ENCODE measurements at places on chromosomes 6 and 20. TPM values are rescaled to one million over a fixed set of nuclear protein-coding genes. Genes with fewer than 3 reads are reported as not detected.

DNA sequence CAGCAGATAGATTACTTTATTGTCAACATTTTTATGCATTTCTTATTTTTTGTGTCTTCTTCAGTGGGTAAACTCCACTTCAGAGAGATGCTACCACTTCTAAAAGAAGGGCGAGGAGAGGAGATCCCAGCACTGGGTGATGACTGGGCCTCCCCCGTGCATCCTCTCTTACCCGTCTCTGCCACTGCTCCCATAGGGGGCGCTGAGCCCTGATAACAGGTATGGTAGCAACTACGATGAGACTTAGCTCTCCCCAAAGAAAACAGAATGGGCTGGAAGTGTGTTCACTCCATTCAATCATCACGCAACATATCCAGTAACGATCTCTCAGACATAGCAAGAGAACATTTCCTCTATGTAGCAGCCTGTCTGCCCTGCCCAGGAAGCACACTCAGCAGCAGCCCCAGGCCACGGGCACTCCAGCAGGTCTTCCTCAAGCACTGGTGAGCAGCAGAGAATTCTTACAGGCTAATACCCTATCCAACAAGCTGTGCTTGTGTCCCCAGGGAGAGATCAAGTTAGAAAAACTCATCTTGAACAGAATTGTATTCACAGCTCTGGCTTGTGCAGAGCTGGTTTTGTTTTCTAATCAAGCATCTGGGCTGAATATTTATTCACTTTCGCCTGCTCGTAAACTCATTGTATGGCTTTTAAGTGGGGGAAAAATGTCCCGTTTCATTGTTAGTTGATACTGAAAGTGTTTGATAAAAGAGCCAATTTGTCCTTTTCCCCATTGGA is 533.1 kb upstream of the CDH4 start:
- no peaks in the 10 kb centered on the region for H3K36me3 ChIP-seq
- H3K27me3 ChIP-seq = no peaks in the 10 kb centered on the region
- H3K4me1 ChIP-seq = no peaks in the 10 kb centered on the region
- DNase-seq = no peak

DNA sequence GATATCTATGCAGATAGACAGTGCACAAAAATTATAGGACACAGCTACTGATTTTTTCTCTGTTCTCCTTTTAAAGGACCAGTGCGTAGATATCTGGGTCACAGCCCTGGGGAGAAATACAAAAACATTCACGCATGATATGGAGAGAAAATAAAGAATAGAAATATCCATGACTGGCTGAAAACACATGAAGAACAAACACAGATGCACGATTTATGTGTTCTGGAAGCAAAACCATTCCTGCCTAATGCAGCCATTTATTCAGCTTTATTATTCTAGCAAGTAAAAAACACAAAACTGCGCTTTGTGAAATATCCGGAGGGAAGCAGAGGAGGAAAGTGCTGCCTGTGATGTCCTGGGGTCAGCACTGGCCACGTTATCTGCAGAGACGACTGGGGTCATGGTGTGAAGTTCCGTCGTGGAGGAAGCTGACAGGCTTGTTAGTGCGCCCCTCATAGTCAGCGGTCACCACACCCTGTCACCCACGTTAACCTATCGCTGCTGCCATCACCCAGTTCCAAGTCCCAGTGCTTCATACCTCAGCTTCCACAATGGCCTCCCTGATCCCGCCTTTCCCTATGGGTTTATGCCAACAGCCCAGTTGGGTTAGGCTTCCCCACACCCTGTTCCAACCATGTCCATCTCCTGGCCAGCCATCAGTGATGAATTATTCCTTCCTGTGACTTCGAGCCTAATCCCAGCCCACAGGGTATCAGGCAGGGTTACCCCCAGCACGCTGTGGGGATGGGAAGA is 86.6 kb upstream of the RPS6KA2 start:
- DNase-seq = no peak
- H3K4me1 ChIP-seq = no peaks in the 10 kb centered on the region
- H3K36me3 ChIP-seq = no peaks in the 10 kb centered on the region
- H3K27me3 ChIP-seq = peaks cover 1% of the 10 kb centered on the region
- no peak overlapping the region for H3K4me3 ChIP-seq

- H3K4me1 ChIP-seq = peaks cover 22% of the 10 kb centered on the region
- DNase-seq = no peak
- H3K4me3 ChIP-seq = no peak overlapping the region
Measured at GRCh38 chr20:37733416-37733815, 39.6 kb downstream of the CTNNBL1 start.

TDRD6 gene
- not detected for total RNA-seq

DNA sequence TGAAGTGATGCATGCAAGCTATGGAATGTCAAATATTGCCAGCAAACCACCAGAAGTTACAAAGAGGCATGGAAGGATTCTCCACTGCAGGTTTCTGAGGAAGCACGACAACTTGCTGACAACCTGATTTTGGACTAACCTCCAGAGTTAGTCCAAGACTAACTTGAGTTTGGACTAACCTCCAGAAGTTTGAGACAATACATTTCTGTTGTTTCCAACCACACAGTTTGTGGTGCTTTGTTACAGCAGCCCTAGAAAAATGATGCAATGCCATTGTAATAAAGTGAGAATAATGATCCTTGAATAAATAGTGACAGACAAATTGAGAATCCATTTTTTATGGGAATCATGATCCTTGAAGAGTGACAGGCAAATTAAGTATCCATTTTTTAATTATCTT is 169.9 kb upstream of the HDDC2 start:
- no peak for DNase-seq
- H3K4me1 ChIP-seq = no peaks in the 10 kb centered on the region
- H3K4me3 ChIP-seq = no peak overlapping the region
- H3K27ac ChIP-seq = no peak overlapping the region
- no peaks in the 10 kb centered on the region for H3K36me3 ChIP-seq

- no peak within 1 kb of the TSS for H3K27ac ChIP-seq
- H3K36me3 ChIP-seq = no peaks in the 10 kb centered on the region
- H3K4me1 ChIP-seq = no peaks in the 10 kb centered on the region
- no peak within 1 kb of the TSS for H3K4me3 ChIP-seq
- peaks cover 43% of the 10 kb centered on the region for H3K27me3 ChIP-seq
- no peak for DNase-seq
Measured at GRCh38 chr20:3732327-3733118, at the start of gene HSPA12B. HSPA12B (plus strand) TSS chr20:3732685; CDS start chr20:3738675, 5,990 bp downstream.

DNA sequence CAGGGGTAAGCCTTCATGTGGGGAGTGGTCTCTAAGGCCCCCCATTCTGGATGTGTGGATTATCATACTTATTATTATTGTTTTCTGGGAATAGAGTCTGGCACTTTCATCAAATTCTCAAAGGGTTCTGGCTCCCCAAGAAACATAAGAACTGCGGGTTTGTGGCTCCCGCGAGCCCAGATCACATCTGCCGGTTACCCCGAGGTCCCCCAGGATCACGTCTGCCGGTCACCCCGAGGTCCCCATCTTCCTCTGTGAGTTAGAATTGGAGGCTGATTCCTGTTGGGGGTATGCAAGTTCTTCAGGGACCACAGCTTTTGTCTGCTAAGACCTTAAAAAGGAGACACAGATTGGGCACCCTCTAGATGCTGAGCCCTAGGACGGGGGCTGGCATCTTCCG is 116.7 kb upstream of the FRMD1 start:
- DNase-seq = no peak
- H3K27me3 ChIP-seq = no peaks in the 10 kb centered on the region
- no peak overlapping the region for H3K4me3 ChIP-seq
- H3K4me1 ChIP-seq = no peaks in the 10 kb centered on the region

DNA sequence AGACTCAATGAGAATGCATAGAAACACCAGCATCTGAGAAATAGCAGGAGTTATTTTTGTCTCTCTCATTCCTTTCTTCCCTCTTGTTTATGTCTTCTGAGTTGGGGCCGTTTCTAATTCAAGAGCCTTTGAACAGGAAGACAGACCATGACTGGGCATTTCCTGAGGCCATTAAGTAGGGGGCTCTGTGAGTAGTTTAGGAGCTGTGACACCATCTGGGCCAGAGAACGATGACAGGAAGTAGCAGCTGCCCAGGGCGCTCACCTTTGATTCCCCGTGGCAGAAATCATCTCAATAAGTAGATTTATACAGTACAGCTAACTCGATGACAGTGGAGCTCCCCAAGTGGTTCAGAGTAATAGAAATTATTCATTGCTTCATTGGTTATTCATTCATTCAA is 298.4 kb upstream of the PLN start:
- no peaks in the 10 kb centered on the region for H3K36me3 ChIP-seq
- no peak overlapping the region for H3K4me3 ChIP-seq
- no peaks in the 10 kb centered on the region for H3K4me1 ChIP-seq
- no peak overlapping the region for H3K27ac ChIP-seq
- peaks cover 2% of the 10 kb centered on the region for H3K27me3 ChIP-seq

BTN1A1 gene
- total RNA-seq = not detected

DNA sequence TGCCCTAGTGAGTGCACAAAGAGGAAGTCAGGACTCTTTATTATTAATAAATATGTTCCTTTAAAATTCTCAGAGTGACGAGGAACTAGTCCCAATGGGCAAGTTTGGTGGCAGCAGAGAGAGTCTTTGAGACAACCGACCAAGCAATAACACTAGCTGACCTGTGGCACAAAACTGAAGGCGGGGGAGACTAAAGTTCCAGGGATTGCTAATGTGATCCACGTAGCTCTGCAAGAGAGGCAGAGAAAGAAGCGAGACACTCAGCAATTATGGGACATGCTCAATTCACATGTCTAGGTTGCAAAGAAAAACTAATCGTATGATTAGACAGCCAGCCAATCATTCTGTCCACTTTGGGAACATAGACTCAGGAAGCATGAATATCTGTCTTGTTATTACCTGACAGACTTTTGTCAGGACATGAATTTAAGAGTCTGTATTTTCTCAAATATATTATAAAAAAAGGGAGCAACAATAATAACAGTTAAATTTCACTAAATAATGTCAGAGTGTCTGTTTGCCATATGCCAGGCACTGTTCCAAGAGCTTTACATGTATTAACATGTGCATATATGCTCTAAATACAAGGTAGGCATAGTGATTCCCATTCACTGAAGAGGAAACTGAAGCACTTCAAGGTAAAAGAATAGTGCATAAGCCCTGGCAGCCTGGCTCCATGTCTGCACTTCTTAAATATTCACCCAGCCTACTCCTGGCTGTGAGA is 81.0 kb downstream of the COL9A1 start:
- peaks cover 3% of the 10 kb centered on the region for H3K27me3 ChIP-seq
- no peak overlapping the region for H3K27ac ChIP-seq
- no peak overlapping the region for H3K4me3 ChIP-seq
- H3K36me3 ChIP-seq = no peaks in the 10 kb centered on the region
- DNase-seq = no peak
- H3K4me1 ChIP-seq = no peaks in the 10 kb centered on the region

DNA sequence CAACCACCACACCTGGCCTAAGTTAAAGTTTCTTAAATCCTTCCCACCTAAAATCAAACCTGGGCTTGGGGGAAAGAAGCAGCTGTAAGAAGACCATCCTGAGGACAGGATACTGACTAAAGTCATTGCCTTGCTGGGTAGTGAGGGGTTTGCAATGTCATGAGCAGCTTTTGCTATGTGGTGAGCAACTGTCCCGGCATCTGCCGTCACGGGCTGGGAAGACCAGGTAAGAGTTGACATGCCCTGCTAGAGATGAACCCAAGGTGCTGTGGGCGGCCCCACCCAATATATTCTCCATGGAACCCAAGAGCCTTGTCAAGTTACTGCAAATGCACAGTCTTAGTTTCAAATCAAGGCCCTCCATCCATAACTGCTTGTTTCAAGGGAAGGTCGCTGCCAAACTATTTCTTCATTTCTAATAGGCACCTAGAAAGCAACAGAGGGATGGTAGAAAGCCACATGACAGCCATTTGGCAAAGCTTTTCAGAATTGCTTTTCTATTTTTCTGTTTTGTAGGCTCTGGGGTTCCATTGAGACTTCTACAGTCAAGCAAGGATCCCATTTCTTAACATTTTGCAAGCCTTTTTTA is 357.8 kb upstream of the JARID2 start:
- H3K36me3 ChIP-seq = no peaks in the 10 kb centered on the region
- DNase-seq = no peak
- H3K4me3 ChIP-seq = no peak overlapping the region
- H3K27me3 ChIP-seq = no peaks in the 10 kb centered on the region
- H3K27ac ChIP-seq = no peak overlapping the region
- peaks cover 4% of the 10 kb centered on the region for H3K4me1 ChIP-seq

DNA sequence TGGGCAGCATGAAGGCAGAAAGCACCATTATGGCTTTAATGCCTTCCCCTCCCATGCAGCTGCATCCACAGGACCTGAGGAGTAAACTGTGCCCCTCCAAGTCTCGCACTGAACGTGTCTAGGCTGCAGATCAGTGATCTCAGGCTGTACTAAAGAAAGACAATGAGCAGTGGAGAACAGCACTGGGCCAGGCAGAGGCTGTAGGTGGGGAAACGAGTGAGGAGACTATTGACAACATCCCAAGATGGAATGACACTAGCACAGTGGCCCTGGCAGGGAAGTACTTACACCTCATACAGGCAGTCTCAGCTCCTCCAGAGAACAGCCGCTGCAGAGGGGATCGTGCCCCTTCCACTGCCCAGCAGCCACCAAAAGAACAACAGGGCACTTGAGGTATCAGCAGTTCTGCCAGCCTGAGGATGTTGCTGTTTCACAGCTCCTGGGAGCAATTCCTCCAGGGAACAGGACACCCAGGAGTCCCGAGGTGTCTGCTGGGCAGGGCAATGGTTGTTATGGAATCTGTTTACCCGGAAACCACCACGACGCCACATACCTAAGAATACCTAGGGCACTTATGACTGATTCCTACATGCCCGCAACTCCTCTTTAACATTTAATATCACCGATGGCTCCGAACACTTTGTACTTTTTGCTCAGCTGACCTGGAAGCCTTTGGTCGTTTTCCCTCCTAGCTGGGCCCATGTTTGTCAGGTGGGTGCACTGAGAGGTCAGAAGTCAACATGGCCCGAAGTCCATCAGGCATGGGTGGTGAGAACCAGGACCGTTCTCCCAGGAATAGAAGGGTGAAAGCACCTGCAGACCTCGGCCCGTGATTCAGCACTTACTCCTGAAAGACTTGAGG is 79.1 kb downstream of the SLC22A23 start:
- H3K27ac ChIP-seq = no peak overlapping the region
- H3K36me3 ChIP-seq = no peaks in the 10 kb centered on the region
- peaks cover 7% of the 10 kb centered on the region for H3K4me1 ChIP-seq
- H3K27me3 ChIP-seq = peaks cover 58% of the 10 kb centered on the region
- no peak for DNase-seq

RAET1E gene
- total RNA-seq = not detected

DNA sequence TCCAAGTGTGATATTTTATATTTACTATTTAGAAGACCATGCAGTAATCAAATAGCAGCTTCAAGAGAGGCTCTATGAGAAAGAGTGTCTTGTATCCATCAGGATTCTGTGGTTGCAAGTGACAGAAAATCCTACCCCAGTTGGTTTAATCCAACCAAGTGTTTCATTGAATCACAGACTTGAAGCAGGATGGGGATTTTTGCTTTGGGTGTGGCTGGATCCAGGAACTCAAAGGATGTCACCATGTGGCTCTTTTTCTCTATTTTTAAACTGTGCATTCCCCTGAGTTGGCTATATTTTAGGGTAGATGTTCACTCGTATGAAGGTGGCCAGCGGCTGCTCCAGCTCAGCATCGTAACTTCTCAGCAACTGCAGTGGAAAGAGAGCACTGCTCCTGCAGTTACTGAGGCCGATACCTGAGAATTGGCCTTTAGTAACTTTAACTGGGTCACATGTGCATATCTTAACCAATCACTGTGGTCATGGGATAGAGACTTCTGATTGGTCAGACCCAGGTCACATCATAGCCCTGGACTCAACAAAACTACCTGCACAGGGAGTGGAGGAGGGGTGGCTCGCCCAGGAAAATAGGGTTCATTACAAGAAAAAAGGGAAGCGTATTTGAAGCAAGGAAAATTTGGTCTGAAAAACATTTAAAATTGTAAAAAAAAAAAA is 396.1 kb upstream of the SULF2 start:
- H3K4me3 ChIP-seq = no peak overlapping the region
- H3K4me1 ChIP-seq = no peaks in the 10 kb centered on the region
- no peaks in the 10 kb centered on the region for H3K36me3 ChIP-seq
- no peak overlapping the region for H3K27ac ChIP-seq
- DNase-seq = no peak
- H3K27me3 ChIP-seq = no peaks in the 10 kb centered on the region

RBBP8NL gene
- total RNA-seq = not detected

Measured in activated T-helper 2 cell treated with anti-CD3 and anti-CD28 coated beads, Interferon-gamma antibody, Interleukin-2, Interleukin-4, amounts not matched to agents 10 μg/mL and 5 μg/mL and 100 μg/mL, durations not matched to agents 14 hours and 24 hours and 36 hours (primary cell).